AG04449 (cell line): ENCODE measurements at places on chromosomes 12 and 14.

DNA sequence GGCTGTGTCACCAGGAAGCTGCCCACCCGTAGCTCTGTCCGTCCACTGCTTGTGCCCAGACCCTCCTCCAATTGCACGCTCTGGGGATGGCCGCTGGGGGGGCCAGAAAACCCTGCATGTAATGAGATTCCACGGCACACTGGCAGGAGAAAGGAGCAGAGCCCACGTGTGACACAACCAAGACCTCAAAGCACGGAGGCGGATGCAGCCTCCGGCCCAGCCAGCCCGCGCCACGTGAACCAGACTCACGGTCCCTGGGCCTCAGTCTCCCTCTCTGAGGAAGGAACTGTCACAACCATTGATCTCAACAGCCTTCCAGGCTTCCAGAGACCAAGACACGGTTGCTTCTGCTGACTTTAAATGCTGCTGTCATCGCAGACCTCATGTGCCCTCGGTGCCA, 14.4 kb downstream of the ANHX start:
- DNase-seq, result no peak

GRCh38 chr12:9699898-9700605, 30.5 kb downstream of the CLEC2D start:
- DNase-seq, result no peak

- DNase-seq, result no peak
Measured at GRCh38 chr14:38755036-38755435, 348.0 kb downstream of the SEC23A start.

DNA sequence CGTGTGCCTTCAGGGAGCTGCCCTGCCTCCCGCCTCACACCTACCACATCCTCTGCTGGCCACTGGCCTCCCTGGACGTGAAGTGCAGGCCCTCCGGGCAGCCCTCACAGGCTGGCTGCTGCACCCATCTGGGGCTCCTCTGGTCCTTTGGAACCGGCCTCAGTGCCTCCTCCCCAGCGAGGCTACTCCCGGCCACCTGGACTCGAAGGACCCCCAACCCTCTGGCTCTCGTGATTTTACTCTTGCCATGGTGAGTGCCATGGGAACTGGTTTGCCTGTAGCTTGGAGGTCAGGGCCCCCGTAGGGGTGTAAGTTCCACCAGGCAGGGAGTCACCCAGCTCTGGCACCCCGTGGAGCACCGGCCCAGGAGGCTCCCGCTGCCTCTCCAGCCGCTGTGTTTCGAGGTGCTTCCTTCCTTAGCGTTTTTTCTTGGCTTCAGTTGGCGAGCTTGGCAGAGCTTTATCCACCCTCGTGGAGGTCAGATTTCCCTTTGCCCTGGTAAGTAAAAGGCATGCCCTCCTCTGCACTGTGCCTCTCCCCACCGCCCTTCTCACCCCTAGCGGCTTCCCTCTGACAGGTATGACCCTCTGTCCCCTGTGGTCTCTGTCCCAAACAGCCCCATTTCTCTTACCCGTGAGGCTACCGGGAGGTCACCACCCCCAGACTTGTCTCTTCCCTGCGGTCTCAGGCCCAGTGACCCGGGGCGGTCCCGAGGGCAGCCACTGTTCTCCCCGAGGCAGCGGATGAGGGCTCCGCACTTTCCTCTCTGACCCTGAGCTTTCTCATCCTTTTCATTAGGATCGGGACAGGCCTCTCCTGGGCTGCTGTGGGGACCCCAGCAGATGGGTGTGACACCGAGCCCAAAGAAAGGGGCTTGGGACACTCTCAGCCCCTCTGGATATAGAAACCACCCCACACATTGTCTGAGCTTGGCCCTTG, 203.1 kb upstream of the C14orf180 start:
- no peak for DNase-seq

- no peak for DNase-seq
Measured at GRCh38 chr14:99389174-99389826, 91.4 kb downstream of the SETD3 start.

- DNase-seq, result no peak
Measured at GRCh38 chr12:38984388-38984787, 79.0 kb upstream of the CPNE8 start.

DNA sequence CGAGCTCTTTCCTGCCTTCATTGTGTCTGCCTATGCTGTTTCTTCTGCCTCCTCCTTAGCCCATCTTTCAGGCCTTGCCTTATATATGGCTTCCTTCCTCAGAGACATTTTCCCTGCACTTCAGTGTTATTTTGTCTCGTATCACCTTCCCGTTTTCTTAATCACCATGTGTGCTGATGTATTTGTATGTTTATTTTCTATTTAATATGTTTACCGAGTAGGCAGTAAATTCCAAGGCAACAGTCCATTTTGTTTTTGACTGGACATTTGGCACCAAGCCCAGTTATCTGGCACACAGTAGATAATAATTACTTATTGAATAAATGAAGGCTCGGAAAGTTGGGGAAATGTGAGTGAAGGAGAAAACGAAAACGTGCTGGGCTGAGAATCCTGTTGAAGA, 4.6 kb upstream of the POU6F1 start:
- no peak for DNase-seq

GRCh38 chr12:52207895-52208294, 16.1 kb upstream of the KRT80 start:
- no peak for DNase-seq
